ENCODE measurements at places on chromosomes 11 and 22.

GRCh38 chr22:46827136-46827780 lies 64.8 kb downstream of the TBC1D22A start:
- peak; percentile 93 for DNase-seq

GRCh38 chr11:16911658-16912057 lies 102.6 kb downstream of the PLEKHA7 start:
- no peak for DNase-seq

DNA sequence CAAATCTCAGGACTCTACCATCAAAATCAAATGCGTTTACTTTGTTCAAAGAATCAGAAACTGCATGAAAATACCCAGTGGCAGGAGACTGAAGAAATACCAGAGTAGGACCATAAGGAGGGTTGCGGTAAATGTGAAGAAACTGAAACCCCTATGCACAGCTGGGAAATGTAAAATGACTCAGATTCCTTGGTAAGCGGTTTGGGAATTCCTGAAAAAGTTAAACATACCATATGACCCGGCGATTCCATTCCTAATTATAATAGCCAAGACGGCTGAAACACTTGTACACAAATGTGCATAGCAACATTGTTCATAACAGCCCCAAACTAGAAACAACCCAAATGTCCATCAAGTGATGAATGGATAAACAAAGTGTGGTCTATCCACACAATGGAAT lies 114.1 kb upstream of the GRAMD1B start:
- DNase-seq: no peak

DNA sequence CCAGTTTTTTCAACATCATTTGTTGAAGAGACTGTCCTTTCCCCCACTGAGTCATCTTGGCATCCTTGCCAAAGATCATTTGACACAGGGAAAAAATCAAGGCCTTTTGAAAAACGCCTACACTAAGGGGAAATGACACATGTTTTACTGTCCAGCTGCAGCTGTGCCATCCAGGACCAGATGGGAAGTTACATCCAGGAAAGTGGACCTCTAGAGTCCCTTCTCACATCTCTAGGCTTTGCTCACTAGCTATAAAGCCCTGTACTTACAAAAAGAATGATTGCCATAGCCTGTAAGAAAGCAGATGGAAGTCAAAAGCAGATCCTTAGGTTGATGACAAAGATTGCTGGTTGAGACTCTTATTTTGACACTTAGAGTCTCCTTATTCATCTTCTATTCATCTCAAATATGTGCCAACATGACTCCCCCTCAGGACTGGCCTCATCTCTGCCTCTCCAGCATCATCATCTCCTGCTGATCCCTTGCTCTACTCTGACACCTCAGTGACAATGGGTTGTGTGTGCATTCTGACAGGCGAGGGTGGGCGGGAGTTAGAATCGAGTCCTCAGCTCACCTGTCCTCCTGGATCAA lies 22.8 kb downstream of the OSBP2 start:
- no peak for DNase-seq

DNA sequence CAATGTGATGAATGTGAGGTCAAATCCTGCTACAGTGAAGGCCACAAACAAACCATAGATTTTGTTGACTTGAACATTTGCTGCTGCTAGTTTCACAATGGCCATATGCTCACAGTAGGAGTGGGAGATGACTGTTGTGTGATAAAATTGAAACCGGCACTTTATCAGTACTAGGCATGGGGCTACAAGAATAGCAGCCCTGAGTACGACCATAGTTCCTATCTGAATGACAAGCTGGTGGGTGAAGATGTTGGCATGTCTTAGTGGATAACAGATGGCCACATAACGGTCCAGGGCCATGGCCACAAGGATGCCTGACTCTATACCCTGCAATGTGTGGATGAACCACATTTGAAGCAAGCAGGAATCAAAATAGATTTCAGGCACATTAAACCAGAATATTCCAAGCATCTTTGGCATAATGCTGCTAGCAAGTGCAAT lies 2.8 kb downstream of the OR52A1 start:
- no peak for DNase-seq

All from H7 (cell line).